Activated CD4-positive, alpha-beta T cell treated with anti-CD3 and anti-CD28 coated beads, Interleukin-2, amount 10 ng/mL, durations not matched to agents 24 days and 14 days (primary cell): ENCODE measurements at places on chromosomes 12 and 14. TPM values are rescaled to one million over a fixed set of nuclear protein-coding genes. Genes with fewer than 3 reads are reported as not detected.

The FAM181A gene
- total RNA-seq, result not detected in 2 replicates

The IL26 gene
- 6.9 and 7.7 TPM in 2 replicates for total RNA-seq

The RNF212B gene
- total RNA-seq, result not detected in 2 replicates

The CLEC4C gene
- total RNA-seq, result not detected in 2 replicates

GRCh38 chr14:83347874-83348273 is 1814.2 kb upstream of the SEL1L start:
- DNase-seq, result no peak

GRCh38 chr12:106732890-106733289 is 41.6 kb upstream of the RIC8B start:
- DNase-seq, result no peak

GRCh38 chr12:66885115-66885875 is 206.4 kb upstream of the GRIP1 start:
- DNase-seq, result no peak

GRCh38 chr12:84329938-84330337 is 582.7 kb downstream of the SLC6A15 start:
- no peak for DNase-seq

DNA sequence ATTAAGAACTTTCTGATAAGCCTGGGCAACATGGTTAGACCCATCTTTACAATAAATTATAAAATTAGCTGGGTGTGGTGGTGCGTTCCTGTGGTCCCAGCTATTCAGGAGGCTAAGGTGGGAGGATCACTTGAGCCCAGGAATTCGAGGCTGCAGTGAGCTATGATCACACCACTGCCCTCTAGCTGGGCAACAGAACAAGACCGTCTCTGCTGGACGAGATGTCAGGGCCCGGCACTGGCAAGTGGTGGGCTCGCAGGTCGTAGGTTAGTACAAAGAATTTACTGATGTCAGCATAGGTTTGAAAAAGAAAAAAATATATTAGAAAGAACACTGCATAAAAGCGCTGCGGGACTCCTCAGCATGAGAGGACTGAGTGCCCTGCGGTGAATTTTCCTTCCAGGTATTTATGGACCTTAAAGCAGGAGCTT is 15.7 kb upstream of the VSIG10 start:
- no peak for DNase-seq
